ENCODE measurements at places on chromosomes 5 and 9.
A peak's percentile ranks its signal among the peaks of the same experiment; 100 is the strongest.

- no peak for DNase-seq
These were observed 31.7 kb downstream of the CLTA start for GRCh38 chr9:36222449-36222848.

DNA sequence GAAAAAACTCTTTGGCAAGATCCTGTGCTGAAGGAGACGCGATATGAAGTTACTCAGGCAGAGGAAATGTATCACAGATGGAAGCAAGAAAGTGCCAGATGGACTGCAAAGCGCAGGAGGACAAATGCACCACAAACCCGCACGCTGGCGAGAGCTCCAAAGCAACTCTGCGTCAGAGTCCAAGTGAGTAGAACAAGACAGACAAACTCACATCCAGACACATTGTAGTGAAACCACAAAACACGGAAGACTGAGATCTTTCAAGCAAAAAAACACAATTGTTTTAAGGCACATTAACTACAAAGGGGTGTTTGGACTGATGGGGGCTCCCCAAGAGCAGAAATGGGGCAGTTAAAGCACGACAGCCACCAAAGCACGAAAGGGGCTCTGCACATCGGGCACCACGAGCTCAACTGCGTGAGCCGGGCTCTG, 39.2 kb upstream of the NKD2 start:
- no peak for DNase-seq

- DNase-seq = no peak
These were observed 134.1 kb downstream of the RGS3 start for GRCh38 chr9:113597390-113598241.

DNA sequence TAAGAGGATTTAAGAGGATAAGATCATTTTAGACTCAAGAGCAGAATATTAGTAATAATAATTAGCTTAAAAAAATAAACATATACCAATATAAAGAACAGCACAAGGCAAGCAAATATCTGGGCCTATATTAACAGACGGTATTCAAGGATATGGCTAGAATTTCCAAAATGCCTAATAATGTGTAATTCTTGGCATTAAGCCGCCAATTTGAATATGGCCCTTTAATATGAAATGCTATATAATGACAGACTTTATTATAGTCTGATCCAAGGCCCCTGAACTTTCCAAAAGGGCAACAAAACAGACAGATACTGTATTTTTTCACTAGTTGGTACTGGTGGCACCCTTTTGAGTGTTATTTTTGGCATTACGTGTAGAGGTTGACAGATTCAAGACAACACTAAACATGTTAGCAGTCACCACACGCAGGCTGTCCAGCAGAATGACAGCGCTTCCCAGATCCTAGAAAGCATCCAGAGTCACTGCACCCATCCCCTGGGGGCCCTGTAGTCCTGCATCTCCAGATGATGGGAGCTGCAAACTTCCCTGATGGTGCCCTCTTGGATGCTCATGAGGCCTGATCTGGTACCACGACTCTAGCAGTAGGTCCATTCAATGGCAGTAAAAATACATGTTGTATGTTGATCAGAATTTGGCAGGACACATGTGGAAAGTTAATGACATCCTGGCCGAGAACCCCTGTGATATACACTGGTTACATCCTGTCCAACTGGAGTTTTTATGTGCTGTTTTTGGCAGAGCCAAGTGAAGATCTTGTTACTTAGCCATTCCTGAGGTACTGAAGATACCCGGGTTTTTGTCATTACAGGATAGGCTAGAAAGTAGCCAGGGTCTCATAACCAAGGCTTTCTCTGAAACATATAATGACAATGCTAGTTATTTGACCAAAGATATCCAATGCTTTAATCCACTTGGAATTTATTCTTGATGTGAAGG, 1.7 kb upstream of the ABL1 start:
- DNase-seq = no peak

DNA sequence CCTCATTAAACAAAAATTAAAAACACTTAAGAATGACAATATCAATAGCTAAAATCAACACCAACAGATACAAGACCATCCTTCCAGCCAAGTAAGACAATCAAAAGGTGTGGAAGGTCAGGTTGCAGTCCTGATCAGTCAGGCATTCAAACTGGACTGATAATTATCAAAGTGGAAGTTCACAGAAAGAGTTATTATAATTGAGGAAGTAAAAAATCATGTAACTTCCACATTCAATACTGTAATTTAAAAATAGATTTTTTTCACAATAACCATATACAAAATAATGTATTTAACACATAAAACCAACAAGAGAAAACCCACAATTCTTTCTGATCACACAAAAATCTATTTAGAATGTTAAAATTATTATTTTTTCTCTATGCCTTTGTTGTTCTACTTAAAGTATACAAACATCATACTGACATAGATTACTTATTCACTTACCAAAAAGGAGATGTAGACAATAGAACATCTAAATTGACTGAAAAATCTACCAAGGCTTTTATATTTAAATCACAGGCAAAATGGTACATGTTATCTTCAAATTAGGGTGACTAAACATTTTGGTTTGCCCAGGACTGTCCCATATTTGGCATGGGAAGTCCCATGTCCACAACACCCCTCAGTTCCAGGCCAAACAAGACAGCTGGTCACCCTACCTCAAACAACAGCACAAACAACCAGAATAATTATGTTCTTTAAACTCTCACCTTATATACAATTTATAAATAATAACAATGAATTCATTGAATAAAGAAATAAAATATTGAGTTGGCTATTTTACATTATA, 142.5 kb upstream of the SLC24A2 start:
- no peak for DNase-seq

DNA sequence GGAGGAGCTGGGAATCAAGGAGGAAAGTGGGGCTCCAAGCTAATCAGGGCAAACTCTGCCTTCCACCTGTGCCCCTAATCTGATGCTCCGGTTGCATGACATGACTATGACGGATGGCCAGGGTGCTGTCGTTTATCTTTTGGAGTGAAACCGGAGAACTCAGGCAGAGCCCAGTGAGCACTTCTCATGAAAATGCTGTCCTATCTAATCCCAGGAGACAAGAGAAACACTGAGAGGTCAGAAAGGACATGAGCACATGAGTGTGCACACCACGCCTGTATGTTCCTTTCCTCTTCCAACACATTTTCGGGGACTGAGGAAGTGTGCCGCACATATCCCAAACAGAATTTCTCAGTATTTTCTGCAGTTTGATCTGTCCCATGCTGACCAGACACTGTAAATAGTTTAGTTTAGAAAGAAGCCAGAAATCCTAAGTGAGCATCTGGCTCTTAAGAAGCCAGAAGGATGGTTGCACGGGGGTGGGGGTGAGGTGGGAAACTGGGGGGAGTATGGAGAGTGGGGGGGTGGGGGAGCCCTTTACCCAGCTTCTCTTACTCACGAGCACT, 217.1 kb downstream of the TSSK1B start:
- no peak for DNase-seq

- no peak for DNase-seq
These were observed 42.9 kb downstream of the STARD4 start for GRCh38 chr5:111469293-111469896.

- no peak for DNase-seq
These were observed 11.7 kb upstream of the MED10 start for GRCh38 chr5:6389946-6390530.

- peak; percentile 38 for DNase-seq
These were observed 181.5 kb upstream of the RAI14 start for GRCh38 chr5:34474573-34475021.

DNA sequence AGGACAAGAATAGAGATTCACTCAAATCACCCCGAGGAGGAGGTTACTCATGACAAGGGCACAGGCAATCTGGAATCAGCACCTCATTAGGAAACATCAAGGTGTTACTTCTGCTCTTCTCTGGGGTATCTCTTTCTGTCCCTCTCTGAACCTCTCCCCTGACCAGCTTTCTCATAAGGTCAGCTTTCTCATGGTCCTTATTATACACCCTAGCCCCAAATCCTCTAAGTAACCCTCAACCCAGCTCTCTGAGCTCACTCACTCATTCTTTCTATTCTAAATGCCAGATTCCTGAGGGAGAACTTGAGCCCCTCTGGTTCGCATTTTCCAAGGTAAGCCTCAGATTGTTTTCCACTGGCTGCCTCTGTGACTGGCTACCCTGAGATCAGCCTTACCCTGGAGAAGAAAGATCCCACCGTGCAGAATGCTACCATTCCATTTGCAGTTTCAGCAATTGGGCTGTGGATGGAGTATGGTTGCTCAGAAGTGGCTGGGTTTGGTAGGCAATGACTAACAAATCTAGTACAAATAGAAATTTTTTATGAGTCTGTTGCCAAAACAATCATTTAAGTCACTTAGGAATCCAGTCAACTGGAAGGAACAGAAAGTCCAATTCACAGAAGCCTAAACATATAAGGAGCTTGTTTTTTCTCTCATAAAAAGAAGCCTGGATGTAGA, 9.0 kb upstream of the TIMD4 start:
- no peak for DNase-seq

DNA sequence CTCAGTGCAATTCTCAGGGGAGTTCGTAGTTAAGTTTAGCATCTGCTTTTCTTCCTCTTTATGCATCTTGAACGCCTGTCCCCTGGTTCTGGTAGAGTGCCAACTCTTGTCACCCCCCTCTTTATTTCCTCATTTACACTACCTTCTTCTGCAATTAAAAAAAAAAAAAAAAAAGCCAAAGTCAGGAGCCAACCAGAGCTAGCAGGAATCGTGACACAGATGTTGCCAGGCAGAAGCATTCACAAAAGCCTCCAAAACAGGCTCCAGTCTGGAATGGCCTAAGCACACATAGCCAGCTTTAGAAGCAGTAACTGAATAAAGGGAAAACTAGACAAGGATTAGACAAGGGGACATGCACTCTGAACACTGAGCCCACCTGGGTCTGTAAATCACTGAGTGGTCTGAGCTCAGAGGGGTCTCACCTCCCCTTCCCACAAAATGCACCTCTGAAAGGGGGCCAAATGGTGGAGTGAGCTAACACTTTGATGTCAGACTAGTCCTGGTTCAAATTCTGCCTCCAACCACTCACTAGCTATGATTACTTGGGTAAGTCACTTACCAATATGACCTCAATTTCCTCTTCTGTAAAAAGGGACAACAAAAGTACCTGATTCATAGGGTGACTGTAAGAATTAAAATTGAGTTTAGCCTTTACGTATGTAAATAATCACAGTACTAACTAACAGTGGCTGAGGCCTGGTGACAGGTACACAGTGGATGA, 2.0 kb downstream of the CD74 start:
- peak; percentile 58 for DNase-seq

GRCh38 chr5:14787801-14788579, 83.6 kb downstream of the ANKH start:
- no peak for DNase-seq

GRCh38 chr9:80061940-80062339, 490.2 kb downstream of the TLE4 start:
- DNase-seq = no peak

- no peak for DNase-seq
These were observed 23.9 kb downstream of the PTPN3 start for GRCh38 chr9:109474170-109474569.

DNA sequence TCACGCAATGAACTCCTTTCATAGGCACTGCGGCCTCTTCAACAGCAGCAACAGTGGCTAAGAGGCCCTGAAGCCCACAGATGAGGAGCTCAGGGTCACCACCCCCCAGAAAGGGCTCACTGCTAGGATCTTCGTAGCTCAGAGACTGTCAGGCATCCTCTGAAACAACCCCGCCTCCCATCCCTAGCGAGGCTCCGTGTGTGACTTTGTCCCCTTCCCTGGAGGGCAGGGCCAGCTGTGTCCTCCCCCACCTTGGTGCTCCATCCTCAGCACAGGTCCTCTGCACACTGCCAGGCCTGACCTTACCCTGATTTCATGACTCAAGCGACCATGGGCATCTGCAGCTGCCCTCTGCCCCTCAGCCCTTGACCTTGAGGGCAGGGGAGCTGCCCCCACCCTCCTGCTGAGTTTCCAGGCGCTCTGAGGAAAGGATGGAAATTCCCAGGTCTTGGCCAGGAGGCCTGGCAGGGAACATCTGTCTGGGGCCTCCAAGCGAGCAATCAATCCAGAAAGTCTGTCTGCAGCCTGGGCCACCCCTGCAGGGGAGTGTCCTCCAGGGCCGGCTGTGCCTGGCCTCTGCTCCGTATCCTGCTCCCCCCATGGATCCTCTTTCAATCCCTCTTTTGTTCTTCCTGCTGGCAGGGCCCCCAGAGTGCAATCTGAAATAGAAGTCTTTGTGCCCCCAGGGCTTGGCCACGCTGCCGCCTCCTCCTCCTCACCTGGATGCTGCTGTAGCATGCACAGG, 6.8 kb upstream of the IRX4 start:
- DNase-seq = no peak

DNA sequence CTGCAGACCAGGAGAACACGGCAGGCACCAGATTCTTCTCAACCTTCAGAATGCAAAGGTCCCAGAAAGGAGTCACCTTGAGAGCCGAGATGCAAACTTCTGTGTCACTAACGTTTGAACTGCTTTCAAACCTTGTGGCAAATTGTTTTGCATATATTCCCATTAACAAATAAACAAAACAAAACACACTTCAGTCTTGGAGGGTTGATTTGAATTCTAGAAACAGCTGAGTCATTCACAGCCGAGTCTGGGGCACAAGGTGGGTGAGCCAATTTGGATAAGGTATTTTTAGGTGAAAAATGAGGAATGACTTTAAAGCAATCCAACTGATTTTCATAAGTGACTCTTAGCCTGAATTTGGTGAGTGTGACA, 38.8 kb upstream of the ANKRD33B start:
- no peak for DNase-seq

- DNase-seq = no peak
These were observed 476.4 kb downstream of the KDM4C start for GRCh38 chr9:7234144-7234543.

DNA sequence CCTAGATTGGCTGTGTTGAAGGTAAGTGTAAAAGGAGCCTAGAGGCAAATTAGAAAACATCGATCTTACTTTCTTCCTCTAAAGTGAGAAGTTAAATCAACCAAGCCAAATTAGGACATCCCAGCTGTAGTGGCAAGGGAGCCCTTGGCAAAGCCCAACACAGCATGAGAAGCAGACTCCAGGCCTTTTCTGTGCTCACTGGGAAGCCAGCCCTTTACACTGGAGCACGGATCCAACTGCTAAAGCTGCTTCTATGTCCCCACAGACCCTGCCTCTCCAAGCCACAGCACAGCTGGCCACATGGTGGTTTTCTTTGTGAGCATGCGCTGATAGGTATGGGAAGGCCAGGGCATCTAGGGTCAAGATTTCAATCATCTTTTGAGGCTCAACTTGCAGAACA, 94.1 kb downstream of the APBA1 start:
- no peak for DNase-seq

DNA sequence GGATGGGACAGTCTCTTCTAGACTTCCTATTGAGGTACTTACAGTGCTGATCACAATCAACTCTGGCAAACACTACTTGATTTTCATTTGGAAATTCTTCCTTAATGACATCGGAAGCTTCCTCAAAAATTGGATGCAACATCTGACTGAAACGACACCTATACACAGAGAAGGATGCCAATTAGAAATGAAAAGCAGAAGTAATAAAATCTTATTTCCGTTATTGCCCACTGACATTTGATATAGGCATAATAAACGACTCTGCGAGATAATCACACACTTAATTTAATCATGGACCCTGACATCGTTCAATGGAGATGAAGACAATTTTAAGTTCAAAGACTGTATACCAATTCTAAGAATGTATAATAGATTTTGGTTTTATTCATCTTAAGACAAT, 46.4 kb downstream of the ERP44 start:
- DNase-seq = no peak

- DNase-seq = no peak
These were observed 231.2 kb downstream of the ARRDC3 start for GRCh38 chr5:91151947-91152346.

Data from CD4-positive, alpha-beta T cell treated with Interleukin-2 at 100 ng/mL for 4 hours (primary cell).